ENCODE measurements at places on chromosomes 12 and 14. TPM values are rescaled to one million over a fixed set of nuclear protein-coding genes. Genes with fewer than 3 reads are reported as not detected.

GRCh38 chr14:24943024-24943423 lies 106.9 kb downstream of the STXBP6 start:
- H3K27me3 ChIP-seq = no peaks in the 10 kb centered on the region
- no peak overlapping the region for H3K27ac ChIP-seq
- no peak overlapping the region for H3K4me3 ChIP-seq
- H3K4me1 ChIP-seq = no peaks in the 10 kb centered on the region
- H3K36me3 ChIP-seq = no peaks in the 10 kb centered on the region

DNA sequence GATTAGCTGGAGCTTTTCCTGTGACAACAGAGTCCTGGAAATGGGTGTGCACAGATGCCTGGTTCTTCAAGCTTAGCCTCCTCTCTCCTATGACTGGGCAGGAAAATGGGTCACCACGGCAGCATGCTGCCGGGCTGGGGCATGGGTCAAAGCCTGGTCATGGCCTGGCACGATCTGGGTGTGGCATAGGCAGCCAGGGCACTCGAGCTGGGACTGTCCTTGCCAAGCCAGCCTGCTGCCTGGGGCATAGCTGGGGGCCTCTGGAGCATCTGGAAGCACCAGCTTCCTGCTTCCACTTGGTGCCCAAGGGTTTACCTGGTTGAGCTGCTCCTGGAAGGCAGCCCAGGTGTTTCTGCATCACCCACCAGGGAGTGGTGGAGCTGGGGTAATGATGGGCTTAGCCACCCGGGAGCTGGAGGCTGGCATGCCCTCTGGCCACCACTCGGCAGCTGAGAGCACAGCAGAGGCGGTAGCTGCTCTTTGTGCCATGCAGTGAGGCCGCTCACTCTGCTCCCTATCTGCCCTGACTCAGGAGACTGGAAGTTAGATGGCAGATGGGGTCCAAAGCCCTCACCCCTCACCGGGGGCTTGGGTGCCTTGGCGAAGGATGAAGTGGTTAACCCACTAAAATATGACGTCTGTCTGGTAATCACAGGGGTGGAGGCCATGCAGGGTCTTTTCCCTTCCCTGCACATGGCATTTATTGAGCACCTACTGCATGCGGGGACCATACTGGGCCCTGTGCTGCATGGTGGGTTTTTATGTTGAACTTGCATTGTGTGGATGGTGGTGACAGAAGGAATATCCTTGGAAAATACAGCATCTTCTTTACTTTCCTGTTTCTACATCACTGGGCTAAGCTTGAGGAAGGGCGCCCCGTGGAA lies 1.7 kb downstream of the OTUB2 start:
- H3K27me3 ChIP-seq = peaks cover 5% of the 10 kb centered on the region
- no peaks in the 10 kb centered on the region for H3K36me3 ChIP-seq
- H3K27ac ChIP-seq = no peak overlapping the region
- DNase-seq = no peak
- H3K4me3 ChIP-seq = no peak overlapping the region
- no peaks in the 10 kb centered on the region for H3K4me1 ChIP-seq

GRCh38 chr12:480831-481816 lies 21.4 kb downstream of the B4GALNT3 start:
- H3K4me3 ChIP-seq = peak overlapping the region; percentile 30
- peaks cover 22% of the 10 kb centered on the region for H3K4me1 ChIP-seq
- no peaks in the 10 kb centered on the region for H3K36me3 ChIP-seq
- H3K27me3 ChIP-seq = no peaks in the 10 kb centered on the region
- peak overlapping the region; percentile 99 for H3K27ac ChIP-seq

DNA sequence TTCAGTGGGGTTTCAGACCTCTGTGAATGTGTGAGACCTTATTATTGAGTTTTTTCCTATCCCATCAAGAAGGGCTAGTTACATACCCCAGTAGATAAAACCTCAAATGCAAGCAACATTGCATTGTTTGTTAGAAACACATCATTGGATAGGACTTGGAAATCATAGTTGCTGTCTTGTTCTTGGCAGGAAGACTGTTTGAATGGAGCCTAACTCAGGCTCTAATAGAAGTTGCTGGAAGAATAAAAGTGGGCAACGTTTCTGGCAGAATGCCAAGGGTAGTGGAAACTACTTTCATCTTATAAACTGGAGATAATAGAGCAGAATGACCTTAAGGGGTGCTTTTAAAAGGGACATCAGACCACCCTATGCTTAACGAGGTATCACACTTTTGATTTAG lies 9.9 kb upstream of the PTHLH start:
- DNase-seq = no peak
- H3K27me3 ChIP-seq = no peaks in the 10 kb centered on the region

MRPS35 gene
- 88.3 TPM for total RNA-seq

DNA sequence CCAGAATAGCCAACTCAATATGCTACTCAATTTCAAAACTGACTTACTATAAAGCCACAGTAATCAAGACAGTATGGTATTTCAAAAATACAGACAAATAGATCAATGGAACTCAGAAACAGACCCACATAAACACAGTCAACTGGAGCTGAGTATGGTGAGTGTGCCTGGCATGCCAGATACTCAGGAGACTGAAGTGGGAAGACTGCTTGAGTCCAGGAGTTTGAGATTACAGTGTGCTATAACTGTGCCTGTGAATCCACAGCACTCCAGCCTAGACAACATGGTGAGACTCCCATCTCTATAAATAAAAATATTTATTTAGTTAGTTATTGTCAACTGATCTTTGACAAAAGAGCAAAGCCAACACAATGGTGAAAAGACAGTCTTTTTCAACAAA lies 81.8 kb downstream of the NUMB start:
- H3K4me3 ChIP-seq = no peak overlapping the region
- no peaks in the 10 kb centered on the region for H3K36me3 ChIP-seq
- no peaks in the 10 kb centered on the region for H3K4me1 ChIP-seq

DNA sequence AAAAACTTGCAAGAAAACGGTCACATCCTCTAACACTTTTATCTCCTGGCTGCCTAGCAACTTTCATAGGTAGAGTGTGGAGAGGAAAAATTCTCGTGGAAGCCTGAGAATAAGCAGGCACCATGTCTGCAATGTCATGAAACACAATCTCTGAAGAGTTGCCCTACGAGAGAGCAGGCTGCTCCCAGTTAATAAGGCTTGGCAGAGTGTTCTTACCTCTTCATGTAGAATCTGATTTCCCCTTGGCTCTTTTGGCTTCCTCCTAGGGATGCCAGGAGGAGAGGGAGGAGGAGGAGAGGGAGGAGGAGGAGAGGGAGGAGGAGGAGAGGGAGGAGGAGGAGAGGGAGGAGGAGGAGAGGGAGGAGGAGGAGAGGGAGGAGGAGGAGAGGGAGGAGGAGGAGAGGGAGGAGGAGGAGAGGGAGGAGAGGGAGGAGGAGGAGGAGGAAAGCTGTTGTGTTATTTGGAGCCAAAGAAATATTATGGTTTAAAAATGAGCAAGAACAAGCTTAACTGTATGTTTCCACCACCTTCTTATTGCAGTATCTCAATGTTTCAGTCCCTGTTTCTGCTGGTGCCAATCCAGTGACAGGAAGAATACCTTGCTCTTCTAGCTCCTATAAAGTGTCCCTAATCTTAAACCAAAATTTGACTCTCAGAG lies 52.9 kb downstream of the EGLN3 start:
- no peak for DNase-seq
- no peak overlapping the region for H3K4me3 ChIP-seq
- no peaks in the 10 kb centered on the region for H3K36me3 ChIP-seq
- H3K4me1 ChIP-seq = no peaks in the 10 kb centered on the region
- no peaks in the 10 kb centered on the region for H3K27me3 ChIP-seq

- H3K27me3 ChIP-seq = no peaks in the 10 kb centered on the region
- DNase-seq = no peak
- no peak overlapping the region for H3K27ac ChIP-seq
- H3K36me3 ChIP-seq = no peaks in the 10 kb centered on the region
- no peaks in the 10 kb centered on the region for H3K4me1 ChIP-seq
- H3K4me3 ChIP-seq = no peak overlapping the region
Observed at GRCh38 chr12:125744201-125744600, 679.0 kb downstream of the AACS start.

NANOG gene
- not detected for total RNA-seq

DNA sequence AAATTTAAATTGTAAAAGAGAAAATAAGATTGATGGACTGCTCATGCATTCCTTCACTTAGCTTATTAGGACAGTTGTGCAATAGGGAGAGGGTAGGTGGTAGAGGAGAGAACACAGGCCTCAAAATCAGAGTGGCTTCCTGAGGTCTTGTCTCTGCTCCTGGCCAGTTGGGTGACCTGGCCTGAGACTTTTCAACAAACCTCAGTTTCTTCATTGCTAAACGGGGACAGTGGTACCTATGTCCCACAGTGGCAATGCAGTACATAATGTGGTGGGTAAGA lies 2.6 kb downstream of the MAP3K12 start:
- H3K27ac ChIP-seq = no peak overlapping the region
- peaks cover 24% of the 10 kb centered on the region for H3K4me1 ChIP-seq
- no peaks in the 10 kb centered on the region for H3K27me3 ChIP-seq
- H3K36me3 ChIP-seq = no peaks in the 10 kb centered on the region
- H3K4me3 ChIP-seq = no peak overlapping the region

- no peak overlapping the region for H3K27ac ChIP-seq
- no peaks in the 10 kb centered on the region for H3K36me3 ChIP-seq
- H3K27me3 ChIP-seq = no peaks in the 10 kb centered on the region
- H3K4me1 ChIP-seq = peaks cover 46% of the 10 kb centered on the region
- DNase-seq = no peak
Observed at GRCh38 chr14:76259029-76259735, 107.5 kb downstream of the GPATCH2L start.

- no peak overlapping the region for H3K27ac ChIP-seq
- no peak for DNase-seq
- no peaks in the 10 kb centered on the region for H3K36me3 ChIP-seq
- no peaks in the 10 kb centered on the region for H3K27me3 ChIP-seq
- H3K4me1 ChIP-seq = 0 out of 2 replicates have a peak, but pooled peaks cover 5% of the 10 kb centered on the region
- no peak overlapping the region for H3K4me3 ChIP-seq
Observed at GRCh38 chr12:38911611-38912010, 6.2 kb upstream of the CPNE8 start.

GRCh38 chr14:63214417-63215196 lies 10.4 kb downstream of the RHOJ start:
- no peak overlapping the region for H3K27ac ChIP-seq
- DNase-seq = no peak
- H3K4me3 ChIP-seq = no peak overlapping the region
- H3K36me3 ChIP-seq = no peaks in the 10 kb centered on the region
- no peaks in the 10 kb centered on the region for H3K27me3 ChIP-seq
- H3K4me1 ChIP-seq = no peaks in the 10 kb centered on the region

All from SJCRH30 (cell line).